ENCODE measurements at places on chromosomes 2 and 18.

DNA sequence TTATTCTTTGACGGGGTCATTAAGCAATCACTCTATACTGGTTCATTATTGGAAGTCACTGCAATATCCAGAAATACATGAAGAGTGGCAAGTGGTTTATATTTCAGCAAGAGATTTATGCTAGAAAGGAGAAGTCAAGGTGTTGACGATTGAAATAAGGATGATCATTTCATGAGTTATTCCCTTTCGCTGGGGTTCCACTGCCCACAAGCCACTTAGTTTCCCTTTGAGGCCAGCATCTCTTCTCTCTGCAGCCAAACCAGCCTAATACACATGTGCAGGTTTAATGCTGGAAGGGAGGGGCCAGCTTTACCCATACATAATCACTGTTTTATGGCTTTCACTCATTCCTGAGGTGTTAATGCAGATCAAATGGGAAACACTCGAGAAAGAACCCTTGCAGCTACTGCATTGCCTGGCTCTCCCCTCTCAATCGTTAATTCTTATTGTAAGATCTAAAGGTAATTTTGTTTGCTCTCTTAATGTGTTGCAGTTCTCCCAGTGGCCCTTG lies 108.4 kb downstream of the MEIS1 start:
- DNase-seq: no peak

DNA sequence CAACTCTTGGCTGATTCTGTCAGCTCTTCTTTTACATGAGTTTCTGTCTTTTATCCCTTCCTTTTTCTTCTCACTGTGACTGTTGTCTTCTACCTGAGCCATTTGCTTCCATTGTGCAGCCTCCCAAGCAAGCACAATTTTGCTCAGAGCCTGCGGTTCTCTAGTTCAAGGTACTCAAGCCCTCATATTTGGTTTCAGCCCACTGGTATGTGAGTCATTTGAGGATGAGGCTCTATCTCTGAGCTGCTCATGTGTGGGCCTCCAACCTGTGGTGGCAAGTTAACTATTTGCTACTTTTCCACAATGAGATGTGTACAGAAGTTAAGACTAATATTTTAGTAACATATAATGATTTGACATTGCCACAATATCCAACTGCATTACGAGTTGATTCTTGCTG lies 183.0 kb downstream of the PHLPP1 start:
- DNase-seq: no peak

GRCh38 chr2:12987246-12987645 lies 270.5 kb downstream of the TRIB2 start:
- no peak for DNase-seq

DNA sequence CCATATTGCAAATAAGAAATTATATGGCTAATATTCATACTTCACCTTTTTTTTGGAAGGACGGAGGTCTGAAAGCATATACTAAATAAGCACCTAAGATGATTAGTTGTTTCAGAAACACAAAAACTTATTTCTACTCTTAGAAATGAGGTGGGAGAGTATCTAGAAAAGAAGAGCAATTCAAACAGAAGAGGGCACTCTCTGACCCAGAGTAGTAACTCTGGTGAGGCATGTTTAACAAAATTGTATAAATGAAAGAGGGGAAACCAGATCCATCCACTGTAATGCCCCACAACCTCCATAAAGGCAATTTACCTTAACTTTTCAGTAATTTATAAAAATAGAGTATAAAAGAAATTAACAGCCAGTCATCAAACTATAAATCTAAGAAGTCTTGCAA lies 669.6 kb upstream of the VRK2 start:
- no peak for DNase-seq

DNA sequence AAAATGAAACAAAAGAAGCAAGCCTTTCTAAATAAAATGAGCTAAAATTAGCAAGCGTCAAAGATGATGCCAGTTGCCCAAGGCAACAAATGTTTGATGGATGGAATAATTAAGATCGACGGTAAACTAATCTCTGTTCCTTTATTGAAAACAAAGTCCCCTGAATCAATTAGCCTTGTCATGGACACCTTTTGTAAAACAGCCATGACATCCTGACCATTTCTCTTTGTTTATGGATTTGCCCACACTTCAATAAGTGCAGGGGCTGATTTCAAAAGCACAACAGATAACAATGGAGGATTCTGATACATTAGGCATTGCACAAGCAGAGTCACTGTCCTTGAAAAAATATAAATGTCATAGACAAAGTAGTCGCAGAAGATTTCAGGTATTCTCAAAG lies 160.1 kb upstream of the HNRNPA3 start:
- no peak for DNase-seq

DNA sequence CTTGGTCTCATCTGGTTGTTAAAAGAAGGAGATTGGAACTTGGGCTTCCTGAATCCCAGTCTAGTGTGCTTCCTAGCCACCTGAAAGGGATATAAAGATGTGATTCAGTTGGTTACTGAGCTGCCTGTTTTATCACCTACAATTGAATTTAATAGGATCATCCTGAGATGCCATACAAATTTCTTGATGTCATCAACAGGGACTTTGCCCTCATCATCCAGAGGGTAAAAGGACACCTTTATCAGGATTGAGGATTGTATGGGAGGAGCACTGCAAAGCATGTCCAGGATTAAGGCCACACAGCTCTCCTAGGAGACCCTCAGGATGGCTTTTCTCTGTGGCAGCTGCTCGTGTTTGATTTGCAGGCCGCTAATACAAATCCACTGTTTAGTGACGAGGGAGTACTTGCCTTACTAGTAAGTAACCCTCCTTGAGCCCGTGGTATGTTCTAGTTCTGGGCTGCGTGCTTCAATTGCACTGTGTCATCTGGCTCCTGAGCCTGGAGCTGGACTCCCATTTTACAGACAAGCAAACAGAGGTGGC lies 28.6 kb downstream of the SH3RF3 start:
- DNase-seq: no peak

DNA sequence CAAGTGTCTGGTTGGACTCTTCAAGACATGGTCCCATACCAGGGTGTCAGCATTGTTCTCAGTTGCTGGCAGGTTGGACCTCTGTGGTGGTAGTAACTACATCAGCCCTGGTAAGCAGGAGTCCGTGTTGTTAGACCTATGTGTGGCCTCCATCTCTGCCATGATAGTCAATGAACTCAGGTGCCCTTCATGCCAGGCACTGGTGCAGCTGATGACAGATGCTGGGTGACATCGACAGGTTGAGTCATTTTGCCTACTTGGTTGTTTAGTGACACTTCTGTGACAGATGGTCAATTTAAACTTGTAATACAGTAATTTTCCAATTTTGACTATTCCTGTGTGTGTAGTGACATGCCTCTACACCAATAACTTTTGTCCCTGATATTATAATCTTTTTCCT lies 189.7 kb downstream of the SP3 start:
- DNase-seq: no peak

- DNase-seq: no peak
These were observed 370.6 kb upstream of the UBE2E3 start for GRCh38 chr2:180609626-180610340.

- no peak for DNase-seq
These were observed 409.0 kb downstream of the SLC4A3 start for GRCh38 chr2:220036431-220036830.

DNA sequence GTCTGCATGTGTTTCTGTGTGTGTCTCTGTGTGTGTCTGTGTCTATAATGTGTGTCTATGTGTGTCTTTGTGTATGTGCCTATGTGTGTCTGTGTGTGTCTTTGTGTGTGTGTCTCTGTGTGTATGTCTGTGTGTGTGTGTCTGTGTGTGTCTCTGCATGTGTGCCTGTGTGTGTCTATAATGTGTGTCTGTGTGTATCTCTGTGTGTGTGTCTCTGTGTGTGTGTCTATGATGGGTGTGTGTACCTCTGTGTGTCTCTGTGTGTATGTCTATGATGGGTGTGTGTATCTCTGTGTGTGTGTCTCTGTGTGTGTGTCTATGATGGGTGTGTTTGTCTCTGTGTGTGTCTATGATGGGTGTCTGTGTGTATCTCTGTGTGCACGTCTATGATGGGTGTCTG lies 126.2 kb upstream of the GPC1 start:
- no peak for DNase-seq

- DNase-seq: no peak
These were observed 31.2 kb downstream of the USP37 start for GRCh38 chr2:218536804-218537494.

DNA sequence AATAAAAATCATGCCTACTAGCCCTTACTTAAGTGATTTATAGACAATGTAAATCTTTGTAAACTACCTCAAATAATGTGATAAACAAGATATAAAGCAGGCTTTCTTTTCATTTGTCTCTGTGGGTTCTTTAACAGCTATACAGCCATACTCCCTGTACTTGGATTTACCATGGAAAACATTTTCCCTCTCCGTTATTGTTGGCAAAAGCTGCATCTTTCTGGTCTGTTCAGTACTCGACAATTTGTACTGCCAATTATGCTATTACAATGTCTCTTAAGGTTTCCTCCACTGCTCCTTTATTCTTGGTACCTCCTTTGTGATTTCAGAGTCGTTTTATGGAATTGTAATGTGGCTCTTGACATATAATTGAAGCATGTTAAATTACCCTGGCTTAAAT lies 426.3 kb upstream of the PKDCC start:
- DNase-seq: no peak

DNA sequence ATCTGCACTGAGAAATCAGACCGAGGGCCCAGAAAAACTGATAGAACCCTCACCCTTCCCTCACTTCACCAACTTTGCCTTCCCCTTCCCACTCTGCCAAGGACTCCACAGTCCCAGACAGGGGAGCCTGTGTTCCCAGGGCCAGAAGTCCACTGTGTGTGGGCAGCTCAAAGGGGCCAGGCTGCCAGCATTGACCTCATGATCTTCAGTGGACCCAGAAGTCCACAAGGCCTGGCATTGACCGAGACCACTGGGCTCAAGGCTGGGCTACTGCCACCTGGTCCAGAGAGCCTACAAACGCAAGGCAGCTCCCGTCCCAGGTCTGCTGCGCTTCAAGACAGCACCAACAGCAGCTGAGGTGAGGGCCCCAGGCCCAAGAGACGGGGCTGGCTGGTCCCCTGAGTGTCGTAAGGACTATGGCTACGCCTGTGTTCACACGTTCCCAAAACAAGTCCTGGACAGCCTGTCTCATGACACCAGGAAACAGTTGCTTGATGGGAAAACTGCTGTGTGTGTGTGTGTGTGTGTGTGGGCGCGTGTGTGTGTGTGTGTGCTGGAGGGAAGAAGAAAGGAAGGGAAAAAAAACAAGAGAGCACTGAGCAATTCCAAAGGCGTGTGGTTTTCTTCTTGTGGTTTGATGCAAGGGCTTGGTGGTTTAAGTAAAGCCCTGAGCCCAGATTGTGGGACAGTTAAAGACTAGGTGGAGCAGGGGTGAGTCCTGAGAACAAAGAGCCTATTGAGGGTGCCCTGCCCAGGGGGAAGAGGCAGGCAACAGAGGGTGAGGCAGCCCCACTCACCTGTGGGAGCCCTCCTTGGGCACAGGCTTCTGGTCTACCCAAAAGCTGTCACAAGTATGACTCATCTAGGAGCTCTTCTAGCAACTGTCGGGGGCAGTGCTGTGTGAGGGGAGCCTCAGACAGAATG lies 46.6 kb upstream of the ZBTB7C start:
- DNase-seq: peak; percentile 68

All from CD4-positive, alpha-beta T cell treated with Interleukin-17A for 1 hour (primary cell).